ENCODE measurements at places on chromosomes 7 and 10.

DNA sequence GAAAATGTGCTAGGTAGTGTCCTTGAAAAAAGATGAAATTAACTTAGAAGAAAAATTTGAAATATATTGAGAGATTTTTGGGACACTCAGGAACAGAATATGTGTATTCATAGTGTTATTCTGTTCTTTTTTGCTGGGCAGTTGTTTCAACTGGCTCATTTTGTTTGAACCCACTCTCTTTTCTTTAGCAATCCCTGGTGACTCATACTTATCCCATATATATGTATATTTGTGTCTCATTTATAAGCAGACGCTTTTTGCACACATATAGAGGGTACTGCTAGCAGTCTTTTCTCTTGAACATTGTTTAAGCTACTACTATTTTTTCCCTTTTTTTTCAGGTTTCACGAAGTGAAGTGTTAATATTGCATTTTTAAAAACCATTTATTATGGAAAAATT, 1.9 kb downstream of the EXOC6 start:
- no peak for DNase-seq

DNA sequence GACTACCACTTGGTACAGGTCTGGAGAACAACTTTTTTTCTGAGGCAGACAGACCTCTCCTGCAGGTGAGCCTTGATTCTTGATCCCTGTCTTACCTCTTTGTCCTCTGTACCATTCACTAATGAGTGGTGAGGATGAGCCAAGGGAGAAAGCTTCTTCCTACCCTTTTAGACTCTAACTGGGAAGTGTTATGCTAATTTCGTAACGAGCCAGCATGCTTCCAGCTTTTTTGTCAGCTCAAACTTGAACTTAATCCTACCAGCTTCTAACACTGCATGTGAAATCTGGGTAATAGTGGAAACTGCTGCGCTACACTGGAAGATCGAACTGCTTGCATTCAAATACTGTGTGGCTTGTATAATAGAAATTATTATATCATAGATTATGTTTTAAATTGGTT, 87.0 kb downstream of the NEUROD6 start:
- no peak for DNase-seq

DNA sequence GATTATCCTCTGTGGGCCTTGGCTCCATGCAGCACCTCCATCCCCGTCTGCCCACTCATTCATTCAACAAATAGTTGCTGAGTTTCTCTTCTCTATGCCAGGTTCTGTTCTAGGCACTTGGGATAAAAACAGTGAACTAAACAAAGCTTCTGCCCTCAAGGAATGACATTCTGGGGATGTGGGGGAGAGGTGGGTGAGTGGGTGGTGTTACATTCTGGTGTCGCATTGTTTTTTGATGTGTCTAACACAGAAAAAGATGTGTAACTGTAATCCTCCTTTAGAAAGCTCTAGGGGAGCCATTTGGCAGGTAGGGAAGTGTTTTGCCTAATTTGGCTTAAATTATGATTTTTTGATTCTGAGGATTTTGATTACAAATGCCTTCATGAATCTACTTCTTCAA, 21.4 kb downstream of the AUTS2 start:
- DNase-seq = no peak

- no peak for DNase-seq
Measured at GRCh38 chr7:91556956-91557650, 292.9 kb downstream of the FZD1 start.

DNA sequence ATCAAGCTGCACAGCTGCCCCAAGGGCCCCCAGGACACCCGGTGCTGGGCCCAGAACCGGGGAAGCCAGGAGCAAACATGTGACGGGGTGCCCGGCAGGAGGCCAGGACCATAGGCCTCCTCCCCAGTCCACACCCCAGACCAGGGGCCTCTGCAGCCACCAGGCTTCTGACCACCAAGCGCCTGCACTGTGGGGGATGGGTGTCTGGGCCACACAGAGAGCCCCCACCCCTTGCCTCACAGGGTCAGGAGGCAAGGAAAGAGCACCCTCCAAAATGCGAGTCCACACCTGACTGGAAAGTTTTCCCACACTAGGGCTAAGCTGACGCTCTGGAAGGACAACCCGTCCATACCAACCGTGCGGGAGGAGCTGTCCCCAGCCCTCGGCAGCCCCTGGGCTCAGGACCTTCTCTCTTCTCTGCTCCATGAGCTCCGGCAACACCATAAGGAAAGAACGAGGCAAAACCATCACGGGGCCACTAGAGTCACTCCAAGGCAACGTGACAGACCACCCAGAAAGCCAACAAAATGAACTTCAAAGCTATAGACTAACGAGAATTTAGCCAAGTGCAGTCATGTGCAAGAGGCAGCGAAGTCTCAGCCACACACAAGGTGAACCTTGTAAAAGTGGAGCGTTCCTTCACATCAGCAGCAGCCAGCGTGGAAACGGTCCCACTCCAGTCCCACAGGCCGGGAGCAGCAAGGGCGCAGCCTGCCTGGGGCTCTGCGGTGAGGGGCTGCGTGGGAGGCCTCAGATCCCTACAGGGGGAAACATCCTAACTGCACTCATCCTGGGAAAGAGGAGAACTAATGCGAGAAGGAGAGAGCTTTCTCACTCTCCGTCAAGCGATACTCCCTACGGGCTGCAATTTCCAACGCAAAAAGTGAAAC, 5.1 kb downstream of the STK32C start:
- no peak for DNase-seq

DNA sequence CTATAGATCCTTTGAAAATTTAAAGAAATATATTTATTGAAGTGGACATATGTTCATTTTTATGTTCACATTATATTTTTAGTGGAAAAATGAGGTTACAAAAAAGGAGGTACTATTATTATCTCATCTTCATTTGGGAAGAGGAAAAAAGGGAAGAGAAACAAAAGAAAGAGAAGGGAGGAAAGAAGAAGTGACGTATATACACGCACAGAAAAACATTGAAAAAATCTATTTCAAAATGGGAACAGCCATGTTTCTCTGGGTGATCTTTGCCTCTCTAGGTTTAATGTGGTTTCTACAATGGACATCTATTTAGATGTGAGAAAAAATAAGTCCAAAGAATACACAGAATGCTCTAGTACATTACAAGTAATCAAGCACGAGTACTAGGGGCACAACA, 14.8 kb downstream of the ANK3 start:
- no peak for DNase-seq

DNA sequence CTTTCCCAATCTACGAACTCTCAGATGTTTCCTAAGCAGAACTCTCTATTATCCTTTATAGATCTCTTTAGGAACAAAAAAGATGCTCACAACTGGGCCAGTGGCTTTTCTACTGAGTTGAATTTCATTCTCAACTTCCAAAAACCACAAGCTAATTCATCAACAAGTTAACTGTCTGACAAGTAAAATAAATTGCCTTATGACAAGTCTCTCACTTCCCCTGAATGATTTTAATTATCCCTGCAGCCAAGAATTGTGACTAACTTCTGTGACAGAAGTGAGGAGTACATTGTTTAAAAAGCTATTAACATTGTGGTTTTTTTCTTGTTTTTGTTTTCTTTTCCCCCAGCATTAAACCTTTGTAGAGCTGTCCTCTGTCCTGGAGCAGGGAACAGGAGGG, 343.1 kb downstream of the HPSE2 start:
- DNase-seq = no peak

DNA sequence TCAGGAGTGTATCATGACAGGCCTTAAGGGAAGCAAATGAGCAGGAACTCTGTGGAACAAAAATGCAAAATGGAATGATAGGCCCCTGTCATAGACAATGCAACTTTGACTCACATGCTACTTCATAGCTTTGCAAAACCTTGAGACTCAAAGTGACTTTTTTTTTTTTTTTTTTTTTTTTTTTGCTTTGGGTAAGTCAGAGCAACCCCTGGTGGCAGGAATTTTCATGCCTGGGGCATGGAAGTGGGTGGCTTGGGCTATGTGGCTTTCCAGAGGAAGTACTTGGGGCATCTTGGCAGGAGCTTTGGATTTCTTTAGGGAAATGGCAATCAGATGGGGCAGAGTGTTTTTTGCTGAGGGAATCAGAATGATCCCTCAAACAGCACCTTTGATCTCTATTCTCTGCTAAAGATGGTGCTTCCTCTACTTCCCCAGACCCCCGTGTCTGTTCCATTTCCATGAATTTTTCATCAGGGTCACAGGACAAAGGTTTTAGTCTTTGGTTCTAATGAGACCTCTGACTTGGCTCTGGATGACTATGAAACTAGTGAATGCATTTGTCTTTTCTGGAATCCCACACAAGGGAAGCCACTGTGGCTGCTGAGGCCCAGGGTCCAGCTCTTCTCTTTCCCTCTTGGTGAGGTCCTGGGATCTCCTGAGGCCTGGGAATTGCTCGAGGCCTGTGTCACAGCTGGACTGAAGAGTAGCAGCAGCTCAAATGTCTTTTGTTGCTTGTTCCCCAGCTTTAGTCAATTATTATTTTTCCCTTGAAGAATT, 62.8 kb downstream of the TACC2 start:
- DNase-seq = no peak

GRCh38 chr10:22345301-22346095, at the start of gene SPAG6:
Gene SPAG6, plus strand, starts transcription at chr10:22345496. Its CDS starts 116 bp downstream, at chr10:22345612.
- DNase-seq = no peak

DNA sequence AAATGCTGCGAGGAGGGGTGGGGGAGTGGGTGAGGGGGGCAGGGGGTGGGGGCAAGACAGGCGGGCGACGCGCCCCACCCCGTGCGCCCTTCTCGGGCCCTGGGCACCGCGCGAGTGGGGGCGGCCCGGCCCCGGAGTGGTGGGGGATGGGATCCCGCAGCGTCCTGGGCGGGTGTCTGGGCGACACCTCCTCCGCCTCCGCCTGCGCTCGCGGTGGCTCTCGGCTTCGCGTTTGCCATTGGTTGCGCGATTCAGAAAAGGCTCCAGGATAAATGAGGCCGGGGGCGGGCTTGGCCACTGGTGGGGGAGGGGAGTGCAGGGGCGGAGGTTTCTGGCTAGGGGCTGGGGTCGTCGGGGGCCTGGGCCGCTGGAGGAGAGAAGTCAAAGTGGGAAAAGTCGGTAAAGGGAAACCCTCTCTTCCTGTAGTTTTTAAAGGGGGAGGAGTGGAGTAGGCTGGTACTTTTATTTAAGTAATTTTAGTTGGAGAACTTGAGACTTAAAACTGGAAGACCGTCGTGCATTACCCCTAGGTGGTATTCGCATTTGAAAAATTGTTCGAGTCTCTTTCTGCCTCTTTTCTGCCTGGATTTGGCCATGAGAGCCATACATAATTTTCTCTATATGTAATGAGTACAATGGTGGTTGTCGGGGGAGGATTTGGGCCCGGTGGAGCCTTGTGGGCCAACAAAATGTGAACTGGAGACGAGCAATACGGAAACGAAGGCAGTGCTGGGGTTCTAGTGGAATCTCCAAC, 992 bp upstream of the IGF2BP3 start:
- no peak for DNase-seq

GRCh38 chr10:106571192-106571946, 593.1 kb downstream of the SORCS1 start:
- DNase-seq = no peak

- no peak for DNase-seq
Measured at GRCh38 chr10:97768322-97769315, 3.2 kb downstream of the SFRP5 start.

DNA sequence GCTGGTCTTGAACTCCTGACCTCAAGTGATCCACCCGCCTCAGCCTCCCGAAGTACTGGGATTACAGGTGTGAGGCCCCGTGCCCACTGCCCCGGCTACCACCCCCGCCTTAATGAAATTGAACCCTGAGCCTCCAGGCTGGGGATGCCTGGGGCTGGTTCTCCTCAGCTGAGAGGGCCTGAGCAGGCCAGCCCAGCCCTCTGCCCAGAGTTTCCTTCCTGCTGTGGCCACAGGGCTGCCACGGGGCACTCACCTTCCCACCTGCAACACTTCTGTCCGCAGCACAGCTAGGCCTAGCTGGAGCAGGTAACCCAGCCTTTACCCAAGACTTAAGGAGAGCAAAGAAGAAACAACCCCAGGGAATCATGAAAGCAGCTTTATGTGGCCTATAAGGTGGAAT, 78.1 kb upstream of the ANLN start:
- DNase-seq = no peak

GRCh38 chr10:71970869-71971268, 6.7 kb downstream of the CHST3 start:
- DNase-seq = no peak

DNA sequence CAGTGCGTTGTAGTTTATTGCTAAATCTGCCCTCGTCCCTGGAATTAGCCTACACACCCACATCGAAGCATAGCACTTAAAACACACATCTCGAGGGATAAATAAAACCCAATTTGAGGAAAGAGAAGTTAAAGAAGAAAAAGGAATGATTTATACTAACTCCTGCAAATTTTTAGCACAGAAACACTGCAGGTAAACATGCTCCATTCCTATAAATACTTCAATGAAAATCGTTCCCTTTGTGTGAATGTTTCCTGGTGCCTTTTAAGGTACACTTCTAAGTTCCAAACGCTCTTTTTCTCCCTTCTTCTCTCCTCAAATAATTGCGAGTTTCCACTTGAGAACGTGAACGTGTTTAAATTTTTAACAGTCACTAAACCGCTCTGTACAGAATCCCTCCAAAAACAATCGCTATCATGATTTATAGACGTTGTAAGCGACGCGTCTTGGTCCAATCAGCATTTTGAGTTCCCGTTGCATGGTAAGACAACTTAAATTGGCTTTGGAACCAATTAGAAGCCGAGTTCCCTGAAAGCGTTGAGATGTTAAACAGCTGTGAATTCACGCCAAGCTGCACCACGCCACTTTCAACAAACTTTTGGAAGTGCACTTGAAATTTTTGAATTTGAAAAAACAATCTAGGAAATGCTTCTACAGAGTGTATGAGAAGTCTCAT, 12.5 kb upstream of the EBLN1 start:
- DNase-seq = no peak

DNA sequence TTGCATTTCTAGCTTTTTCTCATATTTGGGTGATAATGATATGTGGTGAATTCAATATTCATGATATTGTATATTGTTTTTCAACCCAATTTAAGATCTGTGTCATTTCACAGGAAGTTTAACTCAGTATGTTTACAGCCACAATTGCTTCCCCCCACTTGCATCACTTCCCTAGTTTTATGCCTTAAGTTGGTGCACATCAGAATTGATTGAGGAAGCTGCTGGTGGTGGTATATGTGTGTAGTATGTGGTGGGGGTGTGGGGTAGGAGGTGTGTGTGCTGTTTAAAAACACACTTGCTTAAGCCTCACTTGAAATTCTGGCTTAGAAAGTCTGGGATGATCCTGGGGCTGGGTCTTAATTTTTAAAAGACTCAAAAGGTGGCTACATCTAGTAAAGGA, 245.1 kb upstream of the AOAH start:
- DNase-seq = no peak

- DNase-seq = no peak
Measured at GRCh38 chr10:29130190-29130673, 158.6 kb upstream of the LYZL1 start.

GRCh38 chr10:103241262-103242011, 4.2 kb upstream of the RPEL1 start:
- DNase-seq = no peak

GRCh38 chr10:104680467-104681401, 39.6 kb downstream of the SORCS3 start:
- no peak for DNase-seq

GRCh38 chr7:22631730-22632129, 95.3 kb upstream of the IL6 start:
- no peak for DNase-seq
